ENCODE measurements at places on chromosomes 11 and 22. TPM values are rescaled to one million over a fixed set of nuclear protein-coding genes. Genes with fewer than 3 reads are reported as not detected.

DNA sequence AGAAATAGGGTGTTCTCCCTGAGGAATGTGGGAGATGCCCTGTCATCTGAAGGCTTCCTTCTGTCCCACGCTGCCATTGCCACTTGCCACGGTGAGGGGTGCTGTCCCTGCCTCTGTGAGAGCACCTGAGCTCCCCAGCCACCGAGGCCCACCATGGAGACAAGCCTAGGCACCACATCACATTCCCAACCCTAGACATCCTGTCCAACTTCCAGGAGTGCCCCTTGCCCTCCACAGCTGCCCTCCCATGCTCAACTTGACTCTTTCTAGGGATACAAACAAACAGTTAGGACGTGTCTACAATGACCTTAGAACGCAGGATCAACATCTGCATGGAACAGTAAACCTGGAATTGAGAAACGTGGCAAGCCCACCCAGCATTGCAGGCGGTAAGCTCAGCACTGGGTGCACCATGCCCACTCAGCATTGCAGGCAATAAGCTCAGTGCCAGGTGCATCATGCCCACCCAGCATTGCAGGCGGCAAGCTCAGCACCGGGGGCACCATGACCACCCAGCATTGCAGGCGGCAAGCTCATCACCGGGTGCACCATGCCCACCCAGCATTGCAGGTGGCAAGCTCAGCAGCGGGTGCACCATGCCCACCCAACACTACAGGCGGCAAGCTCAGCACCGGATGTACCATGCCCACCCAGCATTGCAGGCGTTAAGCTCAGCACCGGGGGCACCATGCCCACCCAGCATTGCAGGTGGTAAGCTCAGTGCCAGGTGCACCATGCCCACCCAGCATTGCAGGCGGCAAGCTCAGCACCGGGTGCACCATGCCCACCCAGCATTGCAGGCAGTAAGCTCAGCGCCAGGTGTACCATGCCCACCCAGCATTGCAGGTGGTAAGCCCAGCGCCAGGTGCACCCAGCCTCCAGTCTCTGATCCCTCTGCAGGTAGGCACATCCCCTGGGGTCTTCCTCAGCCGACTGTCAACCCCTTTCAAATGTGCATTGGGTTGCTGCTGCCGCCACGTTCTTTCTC, 1463.9 kb downstream of the TBC1D22A start:
- no peak for DNase-seq

DNA sequence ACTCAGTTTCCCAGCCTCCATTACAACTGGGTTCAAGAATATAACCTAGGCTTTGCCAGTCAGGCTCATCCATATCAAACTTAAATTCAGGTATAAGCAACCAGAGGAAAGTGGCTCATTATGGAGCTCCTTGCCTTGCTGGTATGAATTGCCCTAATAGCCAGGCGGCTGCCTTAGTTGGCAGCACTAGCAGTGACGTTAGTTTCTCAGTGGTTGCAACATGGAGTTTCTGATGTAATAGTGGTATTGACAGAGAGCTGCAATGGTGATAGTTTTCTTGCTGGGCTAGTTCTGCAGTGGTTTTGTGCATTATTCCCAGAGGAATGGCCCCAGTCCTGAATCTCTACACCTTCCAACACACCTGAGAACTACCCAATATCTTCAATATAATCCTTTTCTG, 3.8 kb upstream of the TMEM123 start:
- no peak for DNase-seq

DNA sequence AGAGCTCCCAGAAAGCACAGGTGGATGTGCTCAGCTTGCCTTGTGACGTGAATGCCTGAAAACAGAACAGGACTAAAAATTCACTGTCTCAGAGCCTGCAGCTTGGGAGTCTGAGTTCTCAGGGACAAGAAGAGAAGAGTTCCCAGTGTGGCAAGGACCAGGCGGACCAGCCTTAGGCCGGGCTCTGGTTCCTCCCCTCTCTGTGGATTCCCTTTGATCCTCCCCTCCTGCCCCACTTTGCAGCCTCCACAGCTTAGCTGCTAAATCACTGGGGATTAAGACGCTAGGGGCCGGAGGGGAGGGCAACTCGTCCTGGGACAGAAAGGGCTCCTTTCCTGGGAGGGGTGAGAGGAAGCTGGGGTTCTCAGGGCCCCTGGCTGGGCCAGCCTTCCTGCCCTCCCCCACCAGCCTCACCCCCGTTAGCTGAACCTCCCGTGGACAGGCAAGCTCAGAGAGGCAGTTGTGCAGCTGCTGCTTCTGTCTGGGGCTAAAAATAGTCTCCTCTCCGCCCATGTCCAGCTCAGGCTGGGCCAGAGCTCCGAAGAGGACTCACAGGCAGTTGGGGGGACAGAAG, 29.9 kb upstream of the JAM3 start:
- no peak for DNase-seq

DNA sequence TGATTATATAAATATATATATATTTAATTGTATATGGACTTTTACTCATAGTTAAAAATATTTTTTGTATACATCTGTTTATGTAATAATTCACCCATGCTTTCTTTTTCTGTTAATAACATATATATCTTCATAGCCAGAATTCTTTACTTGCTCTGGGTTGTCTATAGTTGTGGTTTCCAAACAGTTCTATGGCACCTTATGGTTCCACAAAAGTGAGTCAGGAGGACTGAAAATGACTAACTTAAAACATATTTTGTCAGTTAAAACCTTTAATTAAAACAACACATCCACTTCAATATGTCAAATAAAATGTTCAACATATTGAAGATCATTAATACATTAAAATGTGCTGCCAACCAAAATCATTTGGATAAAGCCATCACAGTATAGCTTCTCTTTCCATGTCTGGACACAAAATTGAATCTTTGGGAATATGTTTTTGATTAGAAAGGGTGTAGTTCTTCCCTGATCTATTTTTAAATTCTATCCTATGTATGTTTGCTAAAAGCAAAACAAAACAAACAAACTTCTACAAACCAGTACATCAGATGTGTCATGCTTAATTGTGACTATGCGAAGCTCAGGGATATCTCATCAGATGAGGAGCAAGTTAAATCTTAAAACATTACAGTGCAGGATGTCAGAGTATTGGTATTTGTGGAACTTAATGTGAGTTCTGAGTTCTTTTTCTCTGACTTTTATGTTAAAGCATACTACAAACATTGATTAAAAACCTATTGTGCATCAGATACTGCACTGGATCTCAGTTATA, 1488.4 kb upstream of the TENM4 start:
- no peak for DNase-seq

Gene FAM83F
- total RNA-seq = not detected

Gene HSPB2
- total RNA-seq = not detected

DNA sequence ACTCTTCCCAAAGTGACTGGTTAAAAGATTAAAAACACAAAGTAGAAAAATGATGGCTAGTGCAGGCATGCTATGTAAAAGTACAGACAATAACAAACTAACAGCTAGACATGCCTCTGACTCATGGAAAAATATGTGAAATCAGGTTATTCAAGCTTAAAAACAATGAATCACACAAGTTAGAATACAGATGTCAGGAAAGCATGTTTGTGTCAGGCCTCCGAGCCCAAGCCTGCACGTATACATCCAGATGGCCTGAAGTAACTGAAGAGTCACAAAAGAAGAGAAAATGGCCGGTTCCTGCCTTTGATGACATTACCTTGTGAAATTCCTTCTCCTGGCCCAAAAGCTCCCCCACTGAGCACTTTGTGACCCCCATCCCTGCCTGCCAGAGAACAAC, 110.1 kb downstream of the NOX4 start:
- DNase-seq = no peak

Gene PRODH
- total RNA-seq = 0.55 TPM
